Esophagus mucosa (tissue), 1 donor: ENCODE measurements at places on chromosomes 4 and X. TPM values are rescaled to one million over a fixed set of nuclear protein-coding genes. Genes with fewer than 3 reads are reported as not detected.

The ZFP92 gene
- total RNA-seq: 0.08 TPM

- ATAC-seq: peak; percentile 51
Observed at GRCh38 chr4:8434251-8435073, 6.1 kb downstream of the ACOX3 start.

The TMPRSS11D gene
- 196 TPM for total RNA-seq

DNA sequence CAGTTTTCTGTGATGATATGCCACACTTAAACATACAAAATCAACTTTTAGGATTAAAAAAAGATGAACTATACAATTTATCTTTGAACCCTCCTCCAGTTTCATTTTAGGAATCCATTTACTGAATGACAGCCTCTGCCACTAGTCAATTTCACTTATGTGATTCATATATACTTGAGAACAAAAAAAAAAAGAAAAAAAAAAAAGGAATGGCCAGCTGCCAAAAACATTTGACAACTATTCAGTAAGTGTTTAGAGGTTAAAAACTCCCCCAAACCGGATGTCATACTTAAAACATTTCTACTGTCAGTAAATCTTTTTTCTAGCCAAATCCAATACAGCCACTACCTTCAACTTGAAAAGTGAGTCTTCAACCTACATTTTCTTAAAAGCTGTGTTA, 266.7 kb upstream of the MAGEB2 start:
- no peak for ATAC-seq

GRCh38 chrX:10117864-10118377, 38.9 kb upstream of the CLCN4 start:
- no peak for ATAC-seq

GRCh38 chrX:108511721-108512120, 72.1 kb downstream of the COL4A5 start:
- ATAC-seq: no peak

The KDM6A gene
- total RNA-seq: 28.0 TPM

DNA sequence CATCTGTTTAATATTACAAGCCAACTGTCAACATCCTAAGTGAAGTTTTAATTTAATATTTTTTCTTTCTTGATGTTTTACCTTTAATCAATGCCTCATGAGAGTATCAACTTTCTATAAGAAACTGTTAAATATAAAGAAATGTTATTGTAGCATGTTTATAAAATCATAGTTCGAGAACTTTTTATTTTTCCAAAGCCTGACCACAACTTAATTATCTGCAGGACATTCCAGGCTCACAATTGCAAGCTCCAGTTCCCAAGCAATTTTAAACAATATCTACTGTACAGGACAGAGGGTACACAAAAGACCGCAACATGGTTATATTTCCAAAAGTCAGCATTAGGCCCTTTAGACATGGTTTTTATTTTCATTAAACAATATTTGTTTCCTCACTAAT, 20.1 kb downstream of the STX18 start:
- ATAC-seq: no peak

- no peak for ATAC-seq
Observed at GRCh38 chrX:40154853-40155588, 57.3 kb upstream of the BCOR start.

- ATAC-seq: peak; percentile 71
Observed at GRCh38 chr4:72505314-72505744, 63.7 kb downstream of the ADAMTS3 start.

The MAGEB1 gene
- total RNA-seq: not detected

DNA sequence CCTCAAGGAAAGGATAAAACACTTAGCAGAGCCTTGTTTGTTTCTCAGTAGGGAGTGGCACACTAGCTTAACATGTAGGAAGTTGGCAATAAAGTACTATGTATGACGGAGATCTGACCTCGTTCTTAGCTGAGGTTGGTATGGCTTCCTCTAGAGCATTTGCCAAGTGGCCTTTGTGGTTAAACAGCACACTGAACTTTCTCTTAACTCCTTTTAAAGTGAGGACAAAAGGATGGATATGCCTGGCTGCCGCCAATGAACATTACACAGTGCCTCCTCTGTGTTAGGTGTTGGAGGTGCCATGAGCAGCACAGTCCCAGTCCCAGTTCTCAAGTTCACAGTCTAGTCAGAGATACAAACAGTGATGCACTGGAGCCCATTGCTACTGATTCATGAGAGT, 54.4 kb downstream of the VGLL1 start:
- peak; percentile 92 for ATAC-seq

- ATAC-seq: peak; percentile 100
Observed at GRCh38 chr4:103996637-103997036, 276.9 kb upstream of the TACR3 start.

The GRIA3 gene
- 0.36 TPM for total RNA-seq

The MAGEC2 gene
- total RNA-seq: not detected

GRCh38 chrX:130416785-130417184, 15.0 kb downstream of the RBMX2 start:
- ATAC-seq: no peak

The TRIM60 gene
- total RNA-seq: not detected

DNA sequence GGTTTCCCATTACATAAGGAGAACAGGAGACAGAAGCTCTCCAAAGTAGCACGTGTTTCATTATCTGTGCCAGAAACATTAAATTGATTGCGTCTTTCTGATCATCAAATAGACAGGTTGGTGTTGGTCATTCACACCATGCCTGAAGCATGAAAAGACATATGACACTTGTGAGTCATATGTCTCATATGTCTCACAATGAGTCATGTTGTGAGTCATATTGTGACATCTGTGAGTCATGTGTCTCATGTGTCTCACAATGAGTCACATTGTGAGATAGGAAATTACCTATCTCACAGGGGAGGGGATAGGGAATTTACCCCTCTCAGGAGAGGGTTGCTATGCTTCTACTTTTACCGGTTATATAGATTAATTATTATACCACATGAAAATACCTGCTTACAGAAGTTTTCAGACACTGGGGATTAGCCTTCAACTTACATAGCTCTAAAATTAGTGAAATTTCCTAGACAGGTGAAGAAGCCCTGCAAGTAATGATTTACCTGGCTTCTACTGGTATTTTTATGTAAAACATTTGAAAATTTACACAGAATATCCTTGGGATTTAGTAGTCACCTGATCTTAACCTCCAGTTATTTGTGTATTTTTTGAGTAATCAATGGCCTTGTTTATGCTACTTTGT, 80.8 kb downstream of the NPFFR2 start:
- ATAC-seq: peak; percentile 73

GRCh38 chr4:22427675-22428074, 88.2 kb downstream of the ADGRA3 start:
- ATAC-seq: no peak

GRCh38 chr4:127606823-127607222, 25.9 kb upstream of the INTU start:
- no peak for ATAC-seq

DNA sequence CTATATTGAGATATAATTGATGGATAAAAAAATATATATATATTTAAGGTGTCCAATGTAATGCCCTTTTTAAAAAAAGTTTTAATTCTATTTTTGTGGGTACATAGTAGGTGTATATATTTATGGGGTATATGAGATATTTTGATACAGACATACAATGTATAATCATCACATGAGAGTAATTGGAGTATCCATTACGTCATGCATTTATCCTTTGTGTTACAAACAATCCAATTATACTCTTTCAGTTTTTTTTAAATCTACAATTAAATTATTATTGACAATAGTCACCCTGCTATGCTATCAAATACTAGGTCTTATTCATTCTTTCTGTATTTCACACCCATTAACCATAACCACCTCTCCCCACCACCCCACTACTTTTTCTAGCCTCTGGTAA, 66.3 kb upstream of the DIPK2B start:
- no peak for ATAC-seq

- no peak for ATAC-seq
Observed at GRCh38 chr4:170675568-170676262, 586.0 kb upstream of the AADAT start.

The UBE2A gene
- 44.7 TPM for total RNA-seq

The RASSF6 gene
- total RNA-seq: 1.8 TPM

GRCh38 chr4:21692241-21692640, 256.3 kb downstream of the KCNIP4 start:
- ATAC-seq: no peak

DNA sequence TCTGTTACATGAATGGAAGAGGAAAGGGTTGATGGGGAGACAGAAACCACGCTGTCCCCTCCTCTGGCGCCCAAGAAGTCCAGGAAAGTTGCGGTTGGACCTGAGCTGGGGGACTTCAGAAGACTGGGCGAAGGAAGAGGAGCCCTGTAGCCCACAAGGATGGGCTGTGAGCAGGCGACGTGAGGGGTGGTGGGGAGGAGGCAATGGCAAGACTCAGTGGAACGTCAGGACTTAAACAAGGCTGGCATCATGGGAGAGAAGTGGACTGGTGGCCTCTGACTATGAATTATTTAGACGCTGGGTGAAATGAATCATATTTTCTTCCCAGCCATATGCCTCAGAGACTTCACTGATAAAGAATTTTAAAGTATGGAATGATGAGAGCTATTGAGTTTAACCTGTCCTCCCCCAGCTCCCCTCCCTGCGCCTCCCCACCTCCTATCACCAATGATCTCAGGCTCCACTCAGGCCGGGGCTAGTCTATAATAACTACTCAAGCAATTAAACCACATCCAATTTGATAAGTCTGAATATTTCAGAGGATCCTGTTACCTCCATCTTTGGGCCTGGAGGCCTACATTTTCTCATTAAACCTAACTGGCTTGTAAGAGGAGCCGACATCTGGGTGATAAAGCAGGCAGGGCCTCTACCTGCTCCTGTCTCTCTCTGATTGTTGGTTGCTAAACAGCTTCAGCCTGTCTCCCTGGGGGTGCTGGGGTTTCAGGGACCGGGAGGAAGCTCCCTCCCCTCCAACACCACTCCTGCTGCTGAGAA, 63.6 kb downstream of the SMIM20 start:
- ATAC-seq: no peak

The PASD1 gene
- not detected for total RNA-seq

The IQSEC2 gene
- 10.6 TPM for total RNA-seq

DNA sequence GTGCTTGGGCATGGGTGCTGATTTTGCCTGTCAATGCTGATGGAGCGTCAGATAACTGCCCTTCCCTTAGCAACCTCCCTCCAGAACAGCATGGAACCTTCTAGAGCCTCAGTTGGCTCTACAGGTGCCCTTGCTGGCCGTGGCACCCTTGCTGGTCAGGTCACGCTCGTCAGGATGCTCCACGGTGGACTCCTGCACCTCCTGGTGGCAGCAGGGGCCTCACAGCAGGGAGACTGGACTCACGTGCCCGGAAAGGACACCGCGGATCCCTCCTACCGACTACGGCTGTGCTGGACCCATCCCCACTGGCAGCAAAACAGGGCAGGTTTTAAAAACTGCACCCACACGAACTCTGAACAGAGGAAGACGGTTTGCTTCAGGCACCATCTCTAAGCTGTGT, 82.1 kb upstream of the AFAP1 start:
- no peak for ATAC-seq

DNA sequence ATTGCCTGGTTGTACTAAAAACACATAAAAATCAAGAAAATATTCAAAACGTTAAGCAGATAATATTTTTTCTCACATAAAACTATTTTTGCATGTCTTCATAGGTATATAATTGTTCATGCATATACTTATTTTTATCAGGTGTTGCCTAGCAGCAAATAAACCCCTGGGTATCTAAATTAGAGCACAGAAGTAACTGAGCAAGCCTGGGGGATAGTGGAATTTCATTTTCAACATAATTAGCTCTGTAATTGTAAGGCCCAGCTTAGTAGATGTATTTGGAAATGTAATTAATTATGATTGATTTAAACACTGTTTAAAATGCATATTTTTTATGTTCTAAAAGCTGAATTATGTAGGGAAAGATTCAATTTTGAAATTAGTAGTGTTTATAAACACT, 82.9 kb downstream of the ANKRD50 start:
- ATAC-seq: no peak
